Fibroblast of skin of abdomen (primary cell): ENCODE measurements at places on chromosomes 5 and 9.

- peak; percentile 96 for DNase-seq
These were observed 30.9 kb downstream of the GALNT10 start for GRCh38 chr5:154221371-154221896.

- no peak for DNase-seq
These were observed 123.5 kb downstream of the SLC24A2 start for GRCh38 chr9:19665146-19665863.

GRCh38 chr5:92328584-92329259 is 945.6 kb upstream of the ARRDC3 start:
- no peak for DNase-seq

DNA sequence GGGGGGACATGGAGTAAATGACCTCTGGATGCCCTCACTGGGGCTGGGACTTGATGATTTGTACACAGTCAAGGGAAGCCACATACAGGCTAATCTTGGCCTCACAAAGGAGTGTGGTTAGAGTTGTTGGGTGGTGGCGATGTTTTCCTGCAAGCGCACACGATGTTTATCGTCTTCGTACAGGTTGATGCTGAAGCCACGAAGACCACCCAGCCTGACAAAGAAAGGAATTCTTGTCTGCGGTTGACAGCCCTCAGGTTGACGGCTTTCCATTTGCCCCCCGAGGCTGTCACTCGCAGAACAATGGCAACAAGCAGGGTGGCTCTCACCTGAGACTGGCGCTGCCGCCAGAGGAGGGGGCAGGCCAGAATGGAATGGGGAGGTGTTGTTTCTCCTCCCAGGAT is 14.1 kb upstream of the XPA start:
- no peak for DNase-seq

GRCh38 chr5:181133610-181134231 is 2.8 kb upstream of the OR2V1 start:
- peak; percentile 71 for DNase-seq

- peak; percentile 59 for DNase-seq
These were observed 164.8 kb downstream of the HSD17B3 start for GRCh38 chr9:96136992-96137670.

DNA sequence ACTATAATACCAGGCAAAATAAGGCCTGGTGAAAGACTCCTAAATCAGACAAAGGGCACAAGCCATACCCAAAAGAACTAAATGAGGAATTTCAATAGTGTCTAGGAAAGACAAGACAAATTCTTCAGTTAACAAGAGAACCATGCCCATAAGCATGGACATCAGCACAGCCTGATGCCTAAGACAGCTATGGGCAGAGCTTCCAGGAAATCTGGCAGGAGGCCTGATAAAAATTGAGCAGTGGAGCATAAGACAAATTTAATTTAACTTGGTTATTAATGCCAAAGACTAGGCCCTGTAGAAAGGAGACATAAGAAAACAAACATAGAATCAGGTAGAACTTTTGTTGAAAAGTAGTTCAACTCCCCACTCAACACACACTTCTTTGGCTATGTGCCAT is 17.3 kb downstream of the KLHL3 start:
- no peak for DNase-seq

GRCh38 chr9:81565144-81565543 is 124.2 kb downstream of the TLE1 start:
- DNase-seq, result no peak

DNA sequence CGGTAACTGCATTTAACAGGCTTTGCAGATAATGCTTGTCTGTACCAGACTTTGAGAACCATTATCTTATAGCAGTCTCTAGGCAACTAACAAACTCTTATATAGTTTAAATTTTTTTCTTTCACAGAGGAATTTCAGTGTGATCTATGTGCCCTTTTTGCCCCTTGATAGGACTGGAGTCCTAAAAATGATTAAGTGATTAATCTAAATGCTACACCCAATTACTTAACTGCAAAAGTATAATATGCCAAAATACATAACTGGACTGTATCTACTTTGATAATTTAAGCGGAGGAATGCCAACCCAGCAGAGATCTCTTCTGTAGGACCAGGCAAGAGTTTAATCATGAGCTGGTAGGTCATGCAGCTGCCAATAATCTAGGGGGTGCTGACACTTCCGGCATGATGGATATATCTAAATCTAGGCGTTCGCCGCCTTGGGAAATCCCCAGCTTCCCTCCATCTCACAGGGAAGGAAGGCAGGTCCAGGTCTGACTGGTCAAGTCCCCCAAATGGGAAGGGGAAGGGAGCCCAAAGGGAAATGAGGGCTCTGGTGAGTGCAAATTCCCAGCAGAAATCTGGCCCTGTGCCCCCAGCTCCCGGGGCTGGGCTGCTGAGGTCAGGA is 205.6 kb downstream of the GAPVD1 start:
- DNase-seq, result no peak

DNA sequence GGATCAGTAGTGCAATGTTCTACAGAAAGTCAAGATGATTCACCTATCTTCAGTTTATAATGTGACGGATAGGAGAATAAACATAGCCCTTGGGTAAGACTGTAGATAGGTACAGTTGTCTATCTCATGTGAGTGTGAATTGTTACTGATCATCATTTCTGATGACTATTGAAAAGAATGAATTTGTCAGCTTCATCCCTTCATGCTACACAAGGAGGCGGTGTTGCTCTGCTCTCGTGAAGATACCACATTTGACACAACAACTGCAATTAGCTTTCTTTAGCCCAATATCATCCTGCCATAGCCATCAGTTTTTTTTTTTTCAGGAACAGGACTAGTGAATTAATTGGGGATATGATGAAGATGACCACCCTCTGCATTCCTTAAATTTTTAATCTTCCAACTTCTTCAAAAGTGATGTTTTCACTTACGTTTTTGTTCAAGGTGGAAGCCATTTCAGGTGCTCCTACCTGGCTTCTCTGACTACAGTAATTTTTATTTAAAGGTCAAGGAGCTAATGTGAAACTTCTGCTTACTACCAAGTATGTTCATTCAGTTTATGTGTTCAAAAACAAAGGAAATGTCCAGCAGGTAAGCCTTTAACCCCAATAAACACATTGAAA is 152.9 kb upstream of the MOCS2 start:
- peak; percentile 59 for DNase-seq

DNA sequence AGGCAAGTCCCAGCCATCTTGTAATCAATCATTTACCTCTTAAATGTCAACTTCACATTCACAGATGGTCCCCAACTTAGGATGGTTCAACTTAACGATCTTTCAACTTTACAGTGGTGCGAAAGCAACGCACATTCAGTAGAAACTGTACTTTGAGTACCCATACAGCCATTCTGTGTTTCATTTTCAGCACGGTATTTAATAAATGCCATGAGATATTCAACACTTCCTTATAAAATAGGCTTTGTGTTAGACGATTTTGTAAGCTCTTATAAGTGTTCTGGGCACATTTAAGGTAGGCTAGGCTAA is 47.1 kb upstream of the ANGPTL2 start:
- DNase-seq, result no peak

GRCh38 chr5:143685246-143685815 is 126.6 kb upstream of the HMHB1 start:
- DNase-seq, result peak; percentile 12

GRCh38 chr9:73806876-73807275 is 655.2 kb downstream of the ANXA1 start:
- DNase-seq, result no peak

GRCh38 chr9:129694243-129694646 is 28.8 kb downstream of the PRRX2 start:
- DNase-seq, result no peak

DNA sequence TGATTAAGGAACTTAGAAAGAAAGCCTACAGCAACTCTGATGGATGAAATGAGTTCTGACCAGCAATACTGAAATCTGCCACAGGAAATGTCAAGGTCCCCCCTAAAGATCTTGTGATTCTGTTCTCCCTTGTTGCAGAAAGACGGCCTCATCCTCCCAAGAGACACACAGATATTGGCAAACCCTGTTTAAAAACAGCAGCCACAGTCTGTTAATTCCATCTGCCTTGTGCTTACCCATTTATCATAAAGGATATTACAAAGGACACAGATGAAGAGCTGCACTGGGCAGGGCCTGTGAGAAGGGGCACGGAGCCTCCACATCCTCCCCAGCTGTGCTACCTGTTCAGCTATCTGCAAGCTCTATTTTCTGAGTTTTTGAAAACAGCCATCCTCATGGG is 15.2 kb downstream of the RAPGEF1 start:
- DNase-seq, result no peak

GRCh38 chr5:86665984-86666760 is 48.4 kb downstream of the COX7C start:
- DNase-seq, result no peak

DNA sequence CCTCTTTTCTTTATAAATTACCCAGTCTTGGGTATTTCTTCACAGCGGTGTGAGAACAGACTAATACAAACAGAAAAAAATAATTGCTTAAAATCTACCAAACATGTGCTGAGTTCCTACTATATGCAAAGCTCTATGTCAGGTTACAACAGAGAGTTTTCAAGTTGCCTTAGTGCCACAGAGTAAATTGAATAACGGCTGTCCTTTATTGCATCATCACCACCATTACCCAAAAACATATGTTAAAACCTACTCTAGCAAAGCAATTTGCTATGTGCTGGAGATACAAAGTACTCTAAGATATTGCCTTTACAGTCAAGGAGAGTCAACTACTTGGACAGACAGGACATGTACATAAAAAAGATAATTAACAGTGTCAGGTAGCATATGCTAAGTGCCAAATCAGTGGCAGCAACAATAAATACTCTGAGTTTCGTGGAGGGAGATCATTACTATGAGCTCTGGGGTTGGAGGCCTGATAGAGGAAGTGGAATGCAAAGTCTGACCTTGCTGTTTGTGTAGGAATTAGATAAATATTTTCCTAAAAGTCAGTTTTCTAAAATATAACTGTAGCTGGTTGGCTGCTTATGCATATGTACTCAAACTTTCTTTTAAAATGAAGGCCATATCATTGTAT is 1058.7 kb upstream of the WWC1 start:
- peak; percentile 46 for DNase-seq

- no peak for DNase-seq
These were observed 224.6 kb downstream of the GAS1 start for GRCh38 chr9:86722706-86723075.

DNA sequence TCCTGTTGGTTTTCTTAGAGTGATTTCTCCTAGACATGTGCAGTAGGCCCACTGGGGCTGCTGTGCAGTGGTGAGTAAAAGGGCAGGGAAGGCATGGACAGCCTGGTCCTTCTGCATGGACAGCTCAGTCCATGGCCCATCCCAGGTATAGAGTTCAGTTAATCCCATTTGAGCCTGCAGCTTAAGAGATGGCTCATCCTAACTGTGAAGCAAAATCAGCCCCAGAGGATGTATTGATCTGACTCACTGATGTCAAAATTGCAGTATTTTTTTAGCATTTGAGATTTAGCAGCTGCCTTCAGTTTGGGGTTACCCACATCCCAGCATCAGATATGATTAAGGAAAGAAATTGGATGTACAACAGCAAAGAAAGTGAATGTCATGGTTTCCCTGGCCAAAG is 93.4 kb downstream of the PDE6A start:
- DNase-seq, result no peak

GRCh38 chr5:93582677-93583438 is at the start of gene NR2F1:
TSS of gene NR2F1 (plus strand) at chr5:93583222. CDS start at chr5:93585024, 1,802 bp downstream.
- DNase-seq, result peak; percentile 87

DNA sequence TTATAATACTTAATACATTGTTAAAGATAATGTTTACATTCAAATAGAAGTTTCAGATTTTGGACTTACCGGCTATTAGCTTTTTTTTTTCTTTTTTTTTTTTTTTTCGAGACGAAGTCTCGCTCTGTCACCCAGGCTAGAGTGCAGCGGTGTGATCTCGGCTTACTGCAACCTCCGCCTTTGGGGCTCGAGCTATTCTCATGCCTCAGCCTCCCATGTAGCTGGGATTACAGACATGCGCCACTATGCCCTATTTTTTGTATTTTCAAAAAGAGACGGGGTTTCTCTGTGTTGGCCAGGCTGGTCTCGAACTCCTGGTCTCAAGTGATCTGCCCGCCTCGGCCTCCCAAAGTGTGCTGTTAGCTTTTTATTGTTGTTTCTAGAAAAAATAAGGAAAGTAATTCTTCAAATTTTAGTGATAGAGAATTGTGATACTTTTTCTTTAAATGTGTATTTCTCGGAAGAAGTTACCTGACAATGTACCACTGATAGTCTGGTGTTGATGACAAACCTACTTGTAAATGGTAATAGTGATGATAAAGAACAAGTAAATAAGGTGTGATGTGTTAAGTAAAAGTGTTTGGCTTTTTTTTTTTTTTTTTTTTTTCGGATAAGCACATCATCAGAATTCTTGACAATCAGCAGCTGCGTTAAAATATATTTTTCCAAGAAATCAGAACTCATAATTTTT is 2.7 kb downstream of the CDC42SE2 start:
- no peak for DNase-seq

GRCh38 chr5:177018341-177018740 is 4.2 kb upstream of the ZNF346 start:
- no peak for DNase-seq

DNA sequence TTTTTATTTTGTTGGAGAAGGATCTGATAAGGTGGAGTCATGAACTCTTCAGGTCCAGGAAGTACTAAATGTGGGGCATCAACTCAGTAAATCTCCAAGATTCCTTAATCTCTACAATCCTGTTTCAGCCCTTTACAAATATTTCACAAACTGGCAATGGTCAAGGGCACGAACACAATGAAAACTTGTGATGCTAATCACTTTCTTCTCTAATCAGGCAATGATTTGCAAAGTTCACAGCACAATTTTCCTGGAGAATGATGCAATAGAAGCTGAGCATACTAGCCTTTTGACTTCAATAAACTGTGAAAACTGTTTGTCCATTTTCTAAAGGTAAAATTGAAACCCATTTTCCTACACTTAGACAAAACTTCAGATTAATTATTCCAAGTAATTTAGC is 16.9 kb downstream of the GDF9 start:
- DNase-seq, result no peak

DNA sequence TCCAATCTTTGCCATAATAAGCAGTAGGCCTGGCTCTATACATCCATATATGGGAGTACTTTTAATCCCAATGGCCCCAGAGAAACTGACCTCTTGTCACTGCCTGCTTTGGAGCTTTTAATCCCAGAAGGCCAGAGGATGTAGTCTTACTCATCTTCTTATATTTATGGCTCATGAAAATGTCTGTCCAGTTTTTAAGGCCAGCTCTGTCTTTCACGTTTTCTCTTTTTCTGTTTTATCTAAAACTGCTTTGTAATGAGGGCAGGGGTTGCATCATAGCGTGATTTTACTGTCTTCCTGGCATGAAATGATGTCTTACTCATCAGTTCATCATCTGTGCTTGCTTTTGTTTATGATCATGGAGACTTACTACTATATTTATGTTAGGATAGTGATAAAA is 1094.9 kb downstream of the MAT2B start:
- peak; percentile 48 for DNase-seq

DNA sequence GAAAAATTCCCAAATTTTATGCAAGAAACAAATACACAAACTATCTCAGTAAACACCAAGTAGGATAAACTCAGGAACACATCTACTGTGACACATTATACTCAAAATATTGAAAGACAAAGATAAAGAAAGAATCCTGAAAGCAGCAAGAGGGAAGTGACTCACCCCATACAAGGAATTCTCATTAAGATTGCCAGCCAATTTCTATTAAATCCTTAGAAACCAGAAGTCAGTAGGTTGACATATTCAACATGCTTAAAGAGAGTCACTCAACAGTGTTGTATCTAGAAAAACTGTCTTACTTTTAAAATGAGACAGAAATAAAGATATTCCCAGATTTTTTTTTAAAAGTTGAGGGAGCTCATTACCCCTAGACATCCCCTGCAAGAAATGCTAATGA is 15.5 kb downstream of the SPATA31E1 start:
- no peak for DNase-seq

- DNase-seq, result no peak
These were observed 484.0 kb downstream of the SPATA31A7 start for GRCh38 chr9:61673664-61674381.
